ENCODE measurements at places on chromosomes 2 and 18.

DNA sequence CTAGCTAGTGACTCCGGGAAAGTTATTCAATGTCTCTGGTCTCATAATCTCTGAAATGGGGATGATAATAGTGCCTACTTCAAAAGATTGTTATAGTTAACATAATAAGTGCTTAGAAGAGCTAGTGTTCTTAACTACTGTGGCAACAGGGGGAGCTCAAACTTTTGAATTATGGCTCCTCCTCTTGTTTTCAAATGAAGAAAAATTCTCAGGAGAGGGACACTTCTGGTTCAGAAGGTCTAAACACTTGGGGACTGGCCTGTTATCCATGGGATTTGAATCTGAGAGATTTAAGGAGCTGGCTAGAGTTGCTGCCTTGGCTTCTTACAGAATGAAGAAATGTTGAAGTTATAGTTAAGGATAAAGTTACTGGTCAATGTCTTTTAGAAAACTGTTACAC is 92.2 kb upstream of the ITGB6 start:
- DNase-seq = no peak

DNA sequence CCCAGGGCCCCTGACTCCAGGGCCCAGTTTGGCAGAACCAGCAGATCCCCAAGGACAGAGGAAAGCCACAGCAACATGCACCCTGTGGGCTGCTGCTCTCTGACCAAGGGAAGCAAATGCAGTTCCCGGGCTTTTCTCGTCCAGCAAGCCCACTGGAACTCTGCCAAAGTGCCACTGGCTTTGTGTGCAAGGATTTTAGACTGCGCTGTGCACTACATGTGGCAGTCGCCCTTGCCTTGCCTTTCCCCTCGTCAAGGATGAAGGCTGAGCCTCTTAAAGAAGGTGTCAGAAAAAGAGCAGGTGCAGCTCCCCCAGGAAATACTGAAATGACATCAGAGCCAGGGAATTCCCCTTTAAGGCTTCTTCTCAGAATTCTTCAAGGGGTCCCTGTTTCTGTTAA is 199.2 kb downstream of the TFCP2L1 start:
- no peak for DNase-seq

GRCh38 chr2:171762879-171763573 is 75.8 kb downstream of the DYNC1I2 start:
- no peak for DNase-seq

DNA sequence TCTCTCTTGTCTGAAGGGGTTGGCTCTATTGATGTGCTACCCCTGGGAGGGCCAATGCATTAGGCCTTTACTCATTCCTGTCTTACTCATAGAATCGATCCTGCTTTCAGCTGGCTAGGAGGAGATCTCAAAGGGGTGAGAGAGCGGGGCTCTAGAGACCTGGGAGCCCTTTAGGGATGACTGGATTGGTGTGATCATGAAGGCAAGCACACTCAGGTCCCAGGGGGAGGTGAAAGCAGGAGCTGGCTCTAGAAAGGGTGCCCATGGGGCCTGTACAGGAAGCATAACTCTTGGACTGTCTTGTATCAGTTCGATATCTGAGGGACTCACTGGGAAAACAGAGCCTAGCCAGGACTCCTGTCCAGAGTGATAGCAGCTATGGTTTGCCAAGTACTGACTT is 47.8 kb downstream of the INPP4A start:
- DNase-seq = no peak

GRCh38 chr2:217732992-217733391 is 269.8 kb downstream of the TNS1 start:
- DNase-seq = no peak

DNA sequence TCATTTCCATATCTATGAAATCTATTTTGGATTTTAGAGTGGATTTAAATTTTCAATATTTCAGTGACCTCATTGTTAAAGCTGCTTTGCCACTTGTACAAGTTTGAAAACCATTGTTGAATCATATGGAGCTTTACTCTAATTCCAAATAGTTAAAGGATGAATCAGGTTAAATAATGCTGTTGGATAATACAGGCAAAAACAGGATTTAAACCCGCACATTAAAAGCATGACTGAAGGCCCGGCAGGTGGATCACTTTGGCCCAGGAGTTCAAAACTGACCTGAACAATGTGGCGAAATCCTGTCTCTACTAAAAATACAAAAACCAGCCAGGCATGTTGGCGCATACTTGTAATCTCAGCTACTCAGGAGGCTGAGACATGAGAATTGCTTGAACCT is 68.3 kb downstream of the RIF1 start:
- DNase-seq = no peak

DNA sequence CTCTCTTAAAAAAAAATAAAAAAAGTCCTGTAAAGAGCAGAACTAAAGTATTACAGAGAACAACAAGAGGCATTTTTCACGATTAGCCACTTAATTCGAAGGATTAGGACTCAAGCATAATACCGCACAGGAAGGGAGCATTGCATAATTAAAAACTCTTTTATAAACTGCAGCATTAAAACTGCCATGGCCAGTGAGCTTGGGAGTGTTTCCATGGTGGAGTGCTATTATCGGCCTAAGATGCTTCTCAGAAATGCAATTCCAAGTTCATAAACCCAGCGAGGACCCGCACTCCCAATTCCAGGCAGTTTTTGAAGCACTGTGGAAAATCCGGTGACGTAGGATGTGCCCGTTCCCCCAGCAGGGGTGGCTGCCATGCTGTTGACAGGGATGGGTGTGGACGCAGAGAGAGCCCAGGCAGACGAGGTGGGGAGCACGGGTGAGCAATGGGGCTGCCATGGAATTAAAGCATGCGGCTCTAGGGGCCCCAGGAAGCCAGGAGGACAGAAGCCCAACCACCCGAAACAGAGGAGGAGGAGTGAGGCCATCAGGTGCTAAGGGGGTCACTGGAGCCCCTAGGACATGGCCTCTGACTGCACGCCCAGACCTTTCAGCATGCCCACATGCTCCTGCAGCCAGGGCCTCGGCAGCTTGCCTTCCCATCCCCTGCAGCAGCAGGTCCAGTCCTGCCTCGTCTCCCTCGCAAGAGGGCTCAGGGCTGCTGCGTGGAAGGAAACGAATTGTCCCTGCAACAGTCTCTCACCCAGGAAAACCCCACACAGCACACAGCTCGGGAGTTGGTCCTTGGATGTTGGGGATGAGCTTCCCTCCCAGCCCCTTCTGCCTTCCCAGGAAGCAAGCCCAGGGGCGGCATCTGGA is 233.4 kb downstream of the NDUFA10 start:
- no peak for DNase-seq

DNA sequence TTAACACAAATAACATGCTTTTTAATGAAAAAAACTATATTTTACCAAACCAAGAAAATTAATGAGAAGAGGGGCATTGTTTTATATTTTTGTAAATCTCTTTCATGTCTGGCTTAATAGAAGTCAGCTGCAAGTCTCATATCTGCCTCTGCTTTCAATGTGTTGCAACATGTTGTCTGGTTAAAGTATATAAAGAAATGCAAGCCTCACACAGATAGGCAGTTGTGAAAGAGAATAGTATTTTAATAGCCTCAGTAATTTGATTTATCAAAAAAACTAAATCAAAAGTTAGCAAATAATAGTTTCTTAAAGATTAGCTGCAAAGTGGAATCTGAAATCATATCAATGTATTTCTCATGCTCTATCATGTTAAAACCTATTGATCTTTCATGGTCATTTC is 52.9 kb upstream of the NCOA1 start:
- DNase-seq = no peak

- DNase-seq = no peak
Measured at GRCh38 chr18:48393776-48394175, 15.4 kb downstream of the ZBTB7C start.

- DNase-seq = no peak
Measured at GRCh38 chr2:199197448-199197847, 260.3 kb downstream of the SATB2 start.

DNA sequence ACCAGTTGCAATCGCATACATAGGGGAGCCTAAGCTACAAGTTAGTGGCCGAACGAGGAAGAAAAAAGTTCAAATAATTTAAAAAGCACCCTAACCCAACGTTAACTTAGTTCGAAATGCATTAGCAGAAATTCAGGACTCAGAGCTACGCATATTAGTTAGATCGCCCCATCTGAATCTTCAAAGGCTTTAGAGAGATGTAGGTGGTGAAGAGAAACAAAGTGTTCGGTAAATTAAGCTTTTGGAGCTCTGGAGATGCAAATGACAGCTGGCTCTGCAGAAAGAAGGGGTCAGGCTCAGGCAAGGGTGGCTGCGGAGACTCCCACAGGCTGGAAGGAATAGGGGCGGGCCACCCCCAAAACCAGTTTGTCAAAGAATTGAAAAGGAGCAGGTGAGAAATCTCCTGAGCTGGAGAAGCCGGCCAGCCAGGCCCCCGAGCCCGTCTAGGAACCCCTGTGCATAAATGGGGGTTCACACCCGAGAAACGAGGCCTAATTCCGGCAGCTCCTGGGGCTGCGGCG is 621 bp downstream of the TXNL1 start:
- no peak for DNase-seq

- no peak for DNase-seq
Measured at GRCh38 chr2:45083175-45083574, 73.9 kb upstream of the SIX2 start.

- no peak for DNase-seq
Measured at GRCh38 chr2:140994856-140995255, 1136.0 kb downstream of the LRP1B start.
